Brain (organoid and tissue), 16 donors: ENCODE measurements at places on chromosomes 7 and 10.

- no peak for DNase-seq
Measured at GRCh38 chr10:4354382-4354812, 471.6 kb upstream of the AKR1E2 start.

DNA sequence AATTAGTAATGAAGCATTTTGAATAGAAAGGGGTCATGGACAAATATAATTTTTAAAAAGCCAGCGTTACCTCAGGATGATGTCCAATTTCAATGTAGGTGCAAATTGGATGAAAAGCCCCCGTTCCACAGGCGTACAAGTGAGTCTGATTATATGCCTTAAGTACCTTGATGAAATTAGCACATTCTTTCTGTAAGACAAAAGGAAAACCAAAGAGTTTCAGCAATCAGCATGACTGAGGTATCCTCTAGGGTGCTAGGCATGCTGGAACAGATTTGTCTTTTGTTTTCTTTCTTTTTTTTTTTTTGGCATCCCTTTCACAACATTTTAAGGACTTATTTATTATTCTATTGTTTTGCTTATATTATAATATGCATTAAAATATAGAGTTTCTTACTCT lies 84.2 kb downstream of the SEMA3A start:
- DNase-seq, result no peak

- DNase-seq, result no peak
Measured at GRCh38 chr7:107834401-107834800, 31.4 kb upstream of the SLC26A3 start.

- DNase-seq, result no peak
Measured at GRCh38 chr7:41880107-41880506, 177.2 kb upstream of the INHBA start.

- no peak for DNase-seq
Measured at GRCh38 chr10:92627845-92628480, 35.0 kb downstream of the KIF11 start.

DNA sequence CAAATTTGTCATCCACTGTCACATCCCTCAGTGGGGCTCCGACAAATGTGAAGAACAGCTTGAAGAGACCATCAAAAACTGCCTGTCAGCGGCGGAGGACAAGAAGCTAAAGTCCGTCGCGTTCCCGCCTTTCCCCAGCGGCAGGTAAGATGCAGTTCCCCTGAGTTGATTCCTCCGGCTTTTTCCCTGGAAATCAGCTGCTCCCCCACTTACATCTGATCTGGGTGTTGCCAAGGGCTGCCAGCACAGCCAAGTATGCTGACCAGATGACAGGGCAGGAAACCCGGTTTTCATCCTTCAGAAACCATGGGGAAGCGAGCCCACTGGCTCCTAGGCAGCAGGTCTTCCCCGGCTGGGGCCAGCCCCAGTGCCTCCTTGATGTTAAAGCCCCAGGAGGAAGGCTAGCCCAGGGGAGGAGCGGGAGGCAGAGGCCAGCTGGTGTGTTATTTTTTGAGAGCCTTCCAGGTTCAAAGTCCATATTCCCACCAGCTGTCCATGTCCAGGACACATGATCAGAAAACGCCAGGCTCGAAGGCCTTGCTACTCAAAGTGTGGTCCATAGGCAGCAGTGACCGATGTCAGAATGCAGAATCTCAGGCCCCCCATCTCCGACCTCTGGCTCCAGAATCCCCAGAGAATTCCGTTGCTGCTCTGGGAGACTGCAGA lies 23.4 kb downstream of the AIFM2 start:
- no peak for DNase-seq

DNA sequence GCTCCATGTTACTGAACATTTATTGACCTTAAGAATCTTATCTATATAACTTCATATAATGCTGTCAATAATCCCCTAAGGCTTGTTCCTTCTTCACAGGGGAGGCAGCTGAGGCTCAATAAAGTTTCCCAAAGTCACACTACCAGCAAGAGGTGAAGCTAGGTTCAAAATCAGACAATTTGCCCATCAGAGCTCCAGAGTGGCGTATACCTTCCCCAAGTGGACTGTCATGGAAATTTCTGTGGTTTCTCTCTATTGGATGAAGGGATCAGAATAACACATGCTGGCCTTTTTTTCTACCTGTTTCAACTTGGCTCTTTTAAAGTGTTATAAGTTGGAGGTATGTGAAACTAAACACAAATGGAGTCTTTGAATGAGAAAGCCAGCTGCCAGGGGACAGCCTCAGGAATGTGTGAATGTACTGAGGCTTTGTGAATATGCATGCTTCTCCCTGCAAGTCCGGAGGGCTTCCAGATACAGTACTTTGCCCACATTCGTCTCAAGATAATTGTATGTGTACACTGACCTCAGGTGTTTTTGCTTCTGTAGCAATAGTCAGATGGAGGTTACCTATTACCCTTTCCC lies 656.3 kb upstream of the CELF2 start:
- DNase-seq, result no peak

DNA sequence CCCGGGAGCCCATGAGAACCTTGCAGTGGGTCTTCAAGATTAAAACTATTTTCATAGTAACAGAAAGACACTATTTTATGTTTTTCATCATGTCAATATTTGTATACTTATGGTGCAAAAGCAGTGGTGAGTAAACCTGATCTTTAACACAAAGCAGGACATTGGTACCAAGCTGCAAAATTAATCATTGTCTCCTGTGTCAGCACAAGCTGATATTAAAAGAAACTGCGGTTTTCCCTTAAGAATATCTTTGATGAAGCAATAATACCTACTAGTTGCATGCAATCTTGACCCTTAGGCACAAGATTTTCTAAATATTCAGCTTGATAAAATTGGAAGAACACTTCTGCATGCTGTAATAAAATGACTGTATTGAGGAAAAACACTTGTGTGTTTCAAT lies 121.7 kb downstream of the MDFIC start:
- DNase-seq, result no peak

- DNase-seq, result no peak
Measured at GRCh38 chr7:16999541-17000267, 117.9 kb upstream of the AGR3 start.

DNA sequence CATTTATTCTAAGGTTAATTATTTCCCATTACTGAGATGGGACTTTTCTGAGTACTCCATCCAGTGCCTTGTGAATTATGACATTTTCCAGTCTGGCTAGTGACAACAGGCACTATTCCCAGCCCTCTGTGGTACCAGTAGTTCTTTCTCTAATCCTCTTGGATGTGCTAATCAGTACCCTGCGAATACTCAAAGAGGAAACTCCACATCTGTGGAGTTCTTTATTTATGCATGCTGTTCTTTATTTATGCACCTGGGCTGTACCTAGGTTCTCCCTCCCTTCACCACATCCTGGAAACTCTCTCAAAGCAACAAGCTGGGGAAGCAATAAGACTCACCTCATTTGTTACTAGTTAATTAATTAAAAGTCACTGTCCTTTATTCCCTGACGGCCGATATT lies 83.5 kb downstream of the TSPAN12 start:
- DNase-seq, result no peak

DNA sequence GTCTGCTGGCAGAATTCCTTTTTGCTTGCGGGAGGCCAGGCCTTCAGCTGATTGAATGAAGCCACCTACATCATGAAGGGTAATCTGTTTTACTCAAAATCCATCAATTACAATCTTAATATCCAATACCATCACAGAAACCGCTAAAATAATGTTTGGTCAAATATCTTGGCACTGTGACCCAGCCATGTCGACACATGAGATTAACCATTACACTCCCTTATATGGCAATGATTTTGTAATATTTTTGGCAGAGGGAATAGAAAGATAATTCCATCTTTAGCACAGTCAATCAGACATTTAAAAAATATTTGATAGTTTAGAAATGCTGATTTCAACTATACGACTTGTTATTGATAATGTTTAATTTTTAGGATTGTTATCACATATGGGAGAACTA lies 36.5 kb upstream of the SLC39A12 start:
- DNase-seq, result no peak

- DNase-seq, result no peak
Measured at GRCh38 chr7:77353911-77354310, 62.2 kb downstream of the GSAP start.

DNA sequence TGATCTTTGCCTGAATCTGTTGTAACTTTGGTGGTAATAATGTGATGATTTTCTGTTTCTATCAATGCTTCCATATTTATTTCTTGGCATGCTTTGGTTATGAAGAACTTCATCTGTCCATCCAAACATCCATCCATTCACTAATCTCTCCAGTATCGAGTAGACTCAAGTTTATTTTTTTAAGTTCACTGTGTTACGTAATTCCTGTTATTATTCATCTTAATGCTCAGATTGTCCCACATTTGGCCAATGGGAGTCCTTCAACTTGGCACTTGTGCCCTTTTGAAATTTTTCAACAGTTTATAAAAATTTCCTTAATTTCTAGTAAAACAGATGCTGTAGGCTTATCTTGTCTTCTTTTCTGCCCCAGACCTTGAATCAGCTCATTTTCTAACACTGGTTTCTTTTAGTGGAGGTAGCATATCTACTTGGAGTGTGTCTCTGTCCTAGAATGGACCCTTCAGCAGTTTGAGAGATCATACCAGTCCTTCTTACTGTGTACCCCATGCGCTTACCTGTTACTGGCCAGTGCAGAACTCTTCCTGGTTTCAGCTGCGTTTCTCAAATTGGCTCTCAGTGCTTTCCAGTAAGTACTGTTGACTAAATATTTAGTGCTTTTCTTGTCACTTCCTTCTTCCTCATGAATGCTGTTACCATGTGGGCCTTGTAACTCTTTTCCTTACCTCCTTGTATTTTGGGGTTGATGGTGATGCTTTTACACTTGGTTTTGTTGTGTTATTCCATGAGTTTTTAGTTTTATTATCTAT lies 100.8 kb downstream of the MLLT10 start:
- no peak for DNase-seq

DNA sequence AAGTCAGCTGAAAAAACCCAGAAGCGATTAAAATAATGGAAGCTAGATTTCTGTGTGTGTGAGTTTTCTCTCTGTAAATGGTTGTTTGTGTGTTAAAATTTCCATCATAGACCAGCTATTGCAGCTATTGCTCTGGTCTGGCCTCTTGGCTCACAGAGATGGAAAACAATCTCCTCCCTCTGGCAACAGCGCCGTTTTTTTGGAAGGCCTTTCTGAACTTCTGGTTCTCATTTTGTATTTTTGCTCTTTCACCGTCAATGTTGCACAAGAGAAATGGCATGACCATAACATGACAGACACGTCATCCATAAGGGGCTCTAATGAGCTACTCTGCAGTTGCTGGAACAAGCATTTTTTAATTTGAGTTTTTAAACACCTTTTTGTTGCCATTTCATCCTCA lies 91.0 kb downstream of the CUBN start:
- no peak for DNase-seq

GRCh38 chr10:78382772-78383171 lies 349.1 kb downstream of the RPS24 start:
- peak; percentile 33 for DNase-seq

- peak; percentile 84 for DNase-seq
Measured at GRCh38 chr7:95478272-95479037, 7.3 kb upstream of the ASB4 start.

- DNase-seq, result no peak
Measured at GRCh38 chr10:867807-868206, 63.7 kb downstream of the LARP4B start.

DNA sequence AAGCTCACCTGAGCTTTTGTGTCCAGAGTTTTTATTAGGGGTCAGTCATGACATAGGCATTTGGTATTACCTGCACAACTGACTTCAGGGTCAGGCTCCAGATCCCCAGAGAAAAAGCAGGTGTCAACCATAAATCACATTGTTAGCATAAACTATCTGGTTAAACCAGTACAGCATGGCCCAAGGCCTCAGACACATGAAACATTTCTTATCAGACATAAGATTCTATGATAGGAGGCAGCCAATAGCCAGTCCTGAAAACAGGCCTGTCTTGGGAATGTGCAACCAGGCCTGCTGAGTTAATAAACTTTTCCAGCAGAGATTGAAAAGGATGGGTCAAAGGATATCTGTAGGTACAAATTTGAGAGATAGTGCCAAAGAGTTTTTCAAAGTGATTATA lies 116.1 kb downstream of the TPST1 start:
- no peak for DNase-seq

- DNase-seq, result no peak
Measured at GRCh38 chr10:6843894-6844650, 264.0 kb upstream of the PRKCQ start.

DNA sequence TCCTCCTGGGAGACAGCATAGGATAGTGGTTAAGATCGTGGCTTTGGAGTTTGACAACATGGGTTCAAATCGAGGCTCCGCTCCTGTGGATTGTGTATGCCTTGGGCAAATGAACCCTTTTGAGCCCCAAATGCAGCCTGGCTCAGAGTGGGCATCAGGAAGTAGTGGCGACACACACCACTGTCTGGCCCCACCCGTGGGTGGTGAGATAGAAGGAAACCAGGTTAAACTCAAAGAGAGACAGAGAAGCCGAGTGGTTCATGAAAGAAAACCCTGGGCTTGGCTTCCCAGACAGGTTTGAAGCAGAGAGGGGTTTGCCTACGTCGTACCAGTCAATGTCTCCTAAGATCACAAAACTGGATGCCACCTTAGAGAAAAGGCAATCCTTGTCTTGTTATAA lies 57.7 kb downstream of the PRTFDC1 start:
- no peak for DNase-seq

DNA sequence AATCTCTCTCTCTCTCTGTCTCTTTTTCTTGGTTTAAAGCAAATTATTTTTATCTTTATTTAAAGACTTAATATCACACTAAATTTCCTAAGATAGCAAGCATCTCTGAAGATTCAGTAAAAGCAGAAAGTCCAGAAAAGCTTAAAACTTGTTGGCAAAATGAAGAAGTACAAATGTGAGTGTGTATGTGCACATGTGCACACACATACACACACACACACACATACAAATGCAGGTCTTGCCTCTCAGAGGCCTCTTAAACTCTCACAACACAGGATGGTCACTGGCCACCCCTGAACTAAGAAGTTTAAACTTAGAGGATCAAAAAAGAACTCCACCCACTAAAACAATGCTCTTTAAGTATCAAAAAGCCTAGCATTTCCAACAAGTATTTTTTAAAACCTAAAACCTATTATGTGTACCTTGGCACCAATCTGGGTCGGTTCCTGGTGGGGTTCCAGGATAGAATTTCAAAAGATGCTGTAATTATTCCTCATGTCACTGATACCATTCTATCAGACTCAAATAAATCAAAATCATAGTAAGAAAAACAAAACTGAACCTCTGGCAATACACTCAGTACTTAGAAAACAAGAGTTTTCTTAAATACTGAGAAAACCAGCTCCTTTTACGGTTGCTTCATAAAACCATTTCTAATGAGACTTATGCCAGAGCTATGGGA lies 55.0 kb downstream of the SORBS1 start:
- DNase-seq, result no peak
